ENCODE measurements at places on chromosomes 2 and 18.
A peak's percentile ranks its signal among the peaks of the same experiment; 100 is the strongest.

GRCh38 chr18:7742224-7742623 is 175.1 kb downstream of the PTPRM start:
- peak; percentile 35 for DNase-seq

- DNase-seq = no peak
Measured at GRCh38 chr2:157061799-157062198, 195.7 kb upstream of the GALNT5 start.

GRCh38 chr18:49690312-49690711 is 123.0 kb downstream of the ACAA2 start:
- DNase-seq = no peak

DNA sequence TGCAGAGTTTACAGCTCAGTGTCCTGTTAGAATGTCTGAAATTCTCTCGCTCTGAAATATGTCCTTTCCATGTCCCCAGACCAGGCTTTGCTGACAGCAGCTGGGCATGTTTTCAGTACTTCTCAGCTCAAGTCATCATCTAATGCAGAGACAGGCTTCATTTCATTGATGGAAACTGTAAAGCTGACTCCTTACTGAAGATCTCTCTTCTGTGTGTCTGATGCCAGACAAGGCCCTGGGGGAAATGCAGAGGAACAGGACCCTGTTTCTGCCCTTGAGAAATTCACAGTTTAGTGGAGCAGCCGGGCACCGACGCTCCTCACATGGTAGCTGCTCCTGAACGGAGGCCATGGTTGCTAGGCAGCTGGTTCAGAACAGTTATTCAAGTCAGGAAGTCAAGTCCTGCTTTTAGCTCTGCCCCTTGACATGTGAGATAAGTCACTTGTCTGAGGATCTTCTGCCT is 24.6 kb upstream of the FZD7 start:
- DNase-seq = no peak

- no peak for DNase-seq
Measured at GRCh38 chr2:238487134-238487533, 60.4 kb downstream of the ASB1 start.

DNA sequence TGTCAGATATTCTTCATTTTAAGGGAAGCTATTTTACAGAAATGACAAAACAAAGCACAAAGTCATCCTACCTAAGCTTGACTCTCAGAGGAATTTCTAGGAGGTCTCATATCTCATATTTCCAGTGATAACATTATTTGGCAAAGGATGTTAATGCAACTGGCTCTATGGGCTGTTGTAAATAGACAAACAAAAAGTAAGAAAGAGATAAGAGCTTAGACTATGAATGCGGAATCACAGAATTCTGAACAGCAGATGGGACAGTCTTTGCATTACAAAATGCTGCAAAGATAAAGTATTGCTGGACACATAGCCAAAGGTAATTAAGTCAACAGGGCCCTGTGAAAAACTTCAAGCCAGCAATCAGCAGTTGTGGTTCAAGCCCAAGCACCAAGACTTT is 23.9 kb downstream of the PIAS2 start:
- no peak for DNase-seq

GRCh38 chr2:101355401-101356054 is 31.8 kb downstream of the CREG2 start:
- no peak for DNase-seq

GRCh38 chr18:22272242-22272641 is 102.9 kb downstream of the GATA6 start:
- DNase-seq = no peak

- DNase-seq = no peak
Measured at GRCh38 chr2:9995059-9995458, 43.6 kb downstream of the GRHL1 start.

DNA sequence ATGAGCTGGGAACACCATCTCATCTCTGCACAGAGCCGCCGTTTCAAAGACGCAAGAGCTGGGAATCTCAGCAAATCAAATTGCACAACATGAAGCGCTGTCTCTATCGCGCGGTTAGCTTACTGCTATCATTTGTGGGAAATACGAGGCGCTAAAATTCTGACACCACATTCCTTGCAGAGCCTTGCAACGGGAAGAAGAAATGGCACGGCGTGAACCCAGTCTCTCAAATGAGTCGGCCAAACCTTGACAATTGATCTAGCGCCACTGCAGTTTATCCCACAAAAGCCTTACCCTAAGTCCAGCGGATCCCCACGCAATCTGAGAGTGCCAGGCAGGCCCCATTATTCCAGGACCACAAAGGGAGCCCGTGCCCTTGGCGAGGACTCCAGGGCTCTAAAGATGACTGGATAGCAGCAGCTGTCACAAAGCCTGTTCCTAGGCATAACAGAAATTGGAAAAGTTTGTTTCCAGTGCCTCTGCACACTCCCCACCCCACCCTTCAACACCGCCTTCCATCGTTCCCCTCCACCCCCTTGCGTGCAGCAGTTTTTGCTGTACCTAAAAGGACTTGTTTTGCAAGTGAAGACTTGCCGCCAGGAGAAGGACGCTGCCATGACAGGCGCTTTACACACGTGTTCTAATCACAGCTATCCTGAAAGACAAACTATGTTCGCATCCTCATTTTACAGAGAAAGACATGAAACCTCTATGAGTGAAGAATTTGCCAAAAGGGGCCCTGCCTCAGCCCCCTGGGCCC is 252.4 kb downstream of the EIPR1 start:
- DNase-seq = no peak
